ENCODE measurements at places on chromosomes 1 and 21. TPM values are rescaled to one million over a fixed set of nuclear protein-coding genes. Genes with fewer than 3 reads are reported as not detected.

PTGFRN gene
- polyA plus RNA-seq = 25.0 TPM

NTMT2 gene
- polyA plus RNA-seq = 0.27 TPM

GPA33 gene
- polyA plus RNA-seq = 0.28 TPM

BMP8A gene
- polyA plus RNA-seq = 0.62 TPM

PLA2G5 gene
- not detected for polyA plus RNA-seq

DCDC2B gene
- not detected for polyA plus RNA-seq

All from neural cell (in vitro differentiated cells).